NCI-H774 (cell line): ENCODE measurements at places on chromosomes 3 and 15.

DNA sequence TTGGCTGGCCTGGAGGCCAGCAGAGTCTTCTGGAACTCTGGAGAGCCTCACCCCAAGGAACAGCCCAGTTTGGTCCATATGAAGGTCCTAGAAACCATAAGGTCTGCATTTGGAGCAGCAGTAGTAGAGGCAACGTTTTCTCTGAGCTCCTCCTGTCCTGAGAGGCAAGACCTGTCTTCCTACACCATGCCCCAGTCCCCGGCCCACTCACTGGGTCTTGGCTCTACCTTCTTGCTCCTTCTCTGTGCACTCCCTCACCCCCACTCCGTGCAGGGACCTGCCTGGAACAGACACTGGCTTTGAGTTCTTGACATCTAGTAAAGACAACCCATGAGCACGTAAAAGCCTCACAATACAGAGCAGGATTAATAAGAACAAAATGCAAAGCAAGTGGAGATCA is 76.6 kb downstream of the CHRD start:
- no peak for DNase-seq

- DNase-seq, result no peak
These were observed 214.2 kb downstream of the GRM7 start for GRCh38 chr3:7075117-7075516.

- no peak for DNase-seq
These were observed 80.3 kb downstream of the PEX5L start for GRCh38 chr3:179956416-179956830.

- peak; percentile 20 for DNase-seq
These were observed 83.1 kb downstream of the DNAJB8 start for GRCh38 chr3:128383316-128384235.

DNA sequence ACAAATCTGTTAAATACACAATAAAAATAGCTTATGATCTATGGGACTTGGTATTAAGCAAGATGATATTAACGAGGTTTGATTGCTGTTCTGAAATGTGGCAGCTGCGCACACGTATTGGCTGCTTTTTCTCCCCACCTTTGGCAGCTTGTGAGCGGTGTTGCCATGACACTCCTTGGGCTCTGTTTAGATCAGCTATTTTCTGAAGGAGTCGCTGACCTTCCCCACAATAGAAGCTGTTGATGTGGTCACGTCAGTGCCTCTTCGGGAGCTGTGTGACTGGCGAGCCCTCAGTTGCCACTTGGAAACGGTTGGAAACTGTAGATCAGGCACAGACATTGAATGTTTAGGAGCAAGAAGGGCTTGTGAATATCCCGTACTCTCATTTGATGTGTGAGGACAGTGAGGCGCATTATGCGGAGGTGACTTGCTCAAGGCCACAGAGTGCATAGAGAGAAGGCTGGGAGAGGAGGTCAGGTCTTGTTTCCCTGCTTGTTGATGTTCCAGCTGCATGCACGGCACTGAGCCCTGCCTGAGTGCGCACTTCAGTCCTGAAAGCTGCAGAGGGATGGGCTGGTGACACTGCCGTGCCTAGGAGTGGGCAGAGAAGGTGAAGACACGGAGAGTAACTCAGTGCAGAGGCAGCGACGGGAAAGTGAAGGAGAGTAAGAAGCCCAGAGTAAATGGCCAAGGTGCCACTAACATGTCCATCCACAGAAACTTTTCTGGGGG is 198.4 kb downstream of the LPP start:
- DNase-seq, result no peak

GRCh38 chr3:71172951-71173350 is 410.6 kb downstream of the FOXP1 start:
- no peak for DNase-seq

- no peak for DNase-seq
These were observed 39.8 kb downstream of the ADAMTS17 start for GRCh38 chr15:100301910-100302431.

DNA sequence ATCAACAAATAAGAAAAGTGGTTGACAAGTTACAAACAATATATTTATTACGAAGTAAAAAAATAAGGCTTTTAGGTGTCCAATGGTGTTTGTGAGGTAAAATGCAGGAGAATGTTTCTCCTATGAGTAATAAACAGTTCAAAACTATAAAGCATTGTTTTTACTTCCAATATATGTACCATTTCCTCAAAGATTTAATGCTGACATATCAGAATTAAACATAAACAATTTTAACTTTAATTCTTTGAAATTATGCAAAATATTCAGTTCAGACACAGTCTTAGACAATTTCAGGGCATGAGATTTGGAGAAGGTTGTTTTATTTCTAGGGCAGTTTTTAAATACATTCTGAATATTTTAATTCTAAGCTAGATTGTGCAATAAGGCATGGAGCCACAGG is 602.5 kb upstream of the DPPA4 start:
- DNase-seq, result no peak

DNA sequence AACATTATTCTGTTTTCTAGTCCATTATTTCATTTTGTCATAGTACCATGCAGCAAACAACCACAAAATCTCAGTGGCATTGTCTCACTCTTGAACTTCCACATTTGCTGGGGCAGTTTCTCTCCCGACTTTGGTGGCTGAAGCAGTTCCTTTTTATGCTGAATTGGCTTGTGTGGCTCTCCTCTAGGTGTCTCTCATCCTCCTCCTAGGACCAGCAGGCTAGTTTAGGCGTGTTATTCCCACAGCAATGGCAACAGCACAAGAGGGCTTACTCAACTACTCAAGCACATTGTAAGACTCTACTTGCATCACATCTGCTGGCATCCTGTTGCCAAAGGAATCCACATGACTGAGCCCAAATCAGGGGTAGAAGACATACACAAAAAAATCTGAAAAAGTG is 201.8 kb upstream of the KCNH8 start:
- no peak for DNase-seq

DNA sequence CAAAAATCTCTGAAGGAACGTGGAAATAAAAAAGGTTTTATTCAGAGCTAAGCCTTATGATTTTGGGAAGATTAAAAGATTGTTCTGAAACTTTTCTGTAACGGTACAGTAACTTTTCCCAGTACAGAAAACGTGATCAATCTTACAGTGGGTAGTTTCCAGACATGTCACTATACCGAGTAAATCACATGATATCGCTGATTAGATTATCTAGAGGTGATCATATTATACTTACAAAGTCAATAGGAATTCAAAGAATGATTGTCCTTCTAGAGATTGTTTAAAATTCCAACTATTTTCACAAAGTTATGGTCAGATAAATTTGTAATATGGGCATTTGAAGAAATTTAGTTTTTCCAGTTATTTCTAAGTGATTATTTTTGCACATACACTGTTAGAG is 736.0 kb upstream of the GRM7 start:
- DNase-seq, result no peak

- no peak for DNase-seq
These were observed 696.3 kb downstream of the NR2F2 start for GRCh38 chr15:97026781-97027180.

DNA sequence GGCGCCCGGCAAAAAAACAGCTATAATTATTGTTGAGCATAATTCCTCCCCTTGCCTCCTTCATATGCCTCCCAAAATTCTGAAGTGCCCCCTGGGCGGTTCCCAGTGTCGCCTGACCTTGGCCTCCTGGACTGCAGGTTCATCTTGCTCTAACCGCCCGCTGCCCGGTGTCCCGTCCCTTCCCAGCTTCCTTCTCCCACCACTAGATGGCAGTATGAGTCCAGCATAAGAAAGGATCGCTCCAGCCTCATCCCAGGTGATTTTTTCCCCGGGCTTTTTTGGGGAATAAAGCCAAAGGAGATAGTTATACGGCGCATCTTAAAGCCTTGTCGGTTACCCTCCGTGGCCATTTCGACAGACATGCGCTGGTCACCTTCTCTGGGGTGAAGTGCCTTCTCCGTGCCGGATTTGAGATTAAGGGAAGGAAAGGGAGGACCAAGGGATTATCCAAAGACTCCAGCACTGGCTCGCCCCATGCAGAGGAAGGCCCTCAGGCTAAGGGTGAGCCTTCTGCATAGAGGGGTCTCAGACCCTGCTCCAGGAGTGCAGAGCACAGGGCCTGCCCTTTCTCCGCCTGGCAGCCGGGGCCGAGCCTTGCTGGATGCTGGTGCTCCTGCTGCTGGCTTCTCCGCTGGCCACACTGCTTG is 45.8 kb upstream of the TRA2B start:
- DNase-seq, result peak; percentile 70

GRCh38 chr3:114566162-114566755 is 272.4 kb downstream of the TIGIT start:
- DNase-seq, result no peak

- peak; percentile 42 for DNase-seq
These were observed 115.2 kb upstream of the KCNMB2 start for GRCh38 chr3:178421069-178421468.

DNA sequence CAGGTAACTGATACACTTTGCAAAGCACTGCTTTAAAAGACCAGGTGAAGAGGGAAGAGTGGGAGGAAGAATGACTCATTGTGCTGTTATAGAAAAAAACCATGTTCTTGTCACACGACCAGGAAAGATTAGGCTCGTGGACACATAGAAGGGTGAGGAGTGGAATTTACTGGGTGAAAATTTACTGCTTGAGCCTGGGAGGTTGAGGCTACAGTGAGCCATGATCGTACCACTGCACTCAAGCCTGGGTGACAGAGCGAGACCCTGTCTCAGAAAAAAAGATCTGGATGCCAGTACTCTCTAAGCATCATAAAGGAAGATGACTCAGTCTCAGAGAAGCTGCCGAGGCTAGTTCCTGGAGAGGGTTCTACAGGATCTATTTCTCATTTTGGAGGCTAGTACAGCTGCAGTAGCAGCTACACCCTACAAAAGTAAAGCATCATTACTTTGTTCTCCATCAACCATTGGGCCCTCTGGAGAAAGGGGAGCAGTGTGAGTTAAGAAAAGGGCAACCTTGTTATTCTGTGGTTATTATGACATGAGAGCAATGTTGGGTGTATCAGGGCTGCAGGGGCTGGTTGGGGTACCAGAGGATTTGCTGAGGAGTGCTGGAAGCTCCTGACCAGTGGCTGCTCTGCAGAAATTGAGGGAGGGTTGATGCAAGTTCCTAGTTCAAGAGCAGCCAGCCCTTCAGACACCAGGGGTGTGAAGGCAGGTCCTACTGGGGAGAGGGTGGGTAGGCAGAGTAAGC is 75.4 kb downstream of the CMTM8 start:
- no peak for DNase-seq

DNA sequence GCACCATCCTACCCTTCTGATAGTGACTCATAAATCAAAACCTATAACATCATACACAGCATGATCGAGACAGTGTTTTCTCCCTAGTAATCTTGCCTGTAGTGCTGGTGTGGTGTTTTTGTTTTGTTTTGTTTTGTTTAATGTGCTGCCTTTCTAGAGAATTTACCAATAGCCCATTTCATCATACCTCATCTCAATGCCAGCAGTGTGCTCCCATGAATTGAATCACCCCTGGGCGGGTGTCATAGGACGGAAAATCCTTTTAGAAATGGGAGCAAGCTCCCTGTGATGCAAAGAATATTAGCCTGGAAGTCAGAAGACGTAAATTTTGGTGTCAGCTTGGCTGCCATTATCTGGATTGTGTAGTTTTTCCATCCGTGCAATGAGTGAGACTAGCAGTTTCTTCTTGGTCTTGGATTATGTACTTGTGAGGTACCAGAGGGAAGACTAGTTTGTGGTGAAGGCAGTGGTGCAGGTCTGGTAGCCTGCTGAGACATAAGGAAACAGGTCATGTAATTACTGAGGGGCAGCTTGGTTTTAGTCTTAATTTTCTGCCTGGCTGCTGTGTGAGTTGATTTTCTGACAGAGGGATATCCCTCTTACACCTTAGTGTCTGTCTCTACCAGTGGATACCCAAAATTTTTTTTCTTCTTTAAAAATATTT is 29.9 kb downstream of the IGSF10 start:
- DNase-seq, result no peak

DNA sequence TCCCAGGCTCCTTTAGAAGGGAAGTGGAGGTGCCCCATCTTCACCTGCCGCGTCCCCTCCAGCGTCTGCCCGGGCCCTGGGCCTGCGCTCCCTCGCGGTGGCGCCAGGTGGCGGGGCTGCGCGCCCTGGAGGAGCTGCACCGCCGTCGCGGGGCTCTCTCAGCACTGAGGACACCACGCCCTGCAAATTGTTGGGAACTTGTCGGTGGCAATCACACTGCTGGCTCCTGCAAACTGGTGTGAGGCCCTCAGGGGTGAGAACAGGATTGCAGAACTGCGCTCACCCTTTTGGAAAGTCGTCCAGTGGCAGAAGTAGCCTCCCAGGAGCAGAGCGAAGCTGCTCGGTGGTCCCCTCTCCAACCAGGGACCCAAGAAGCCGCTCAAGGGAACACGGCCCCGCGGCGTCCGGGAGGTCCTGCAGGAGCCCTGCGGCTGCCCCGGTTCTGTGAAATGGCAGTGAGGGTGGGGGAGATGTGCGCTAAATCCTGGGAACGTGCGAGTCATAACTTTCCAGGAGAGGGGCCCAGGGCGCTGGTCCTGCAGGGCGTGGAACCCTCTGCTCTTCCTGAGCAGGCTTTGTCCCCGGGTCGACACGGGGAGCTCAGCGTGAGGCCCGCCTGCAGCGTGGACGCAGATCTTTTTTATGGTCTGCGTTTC is 995 bp upstream of the LRRK1 start:
- DNase-seq, result peak; percentile 58

DNA sequence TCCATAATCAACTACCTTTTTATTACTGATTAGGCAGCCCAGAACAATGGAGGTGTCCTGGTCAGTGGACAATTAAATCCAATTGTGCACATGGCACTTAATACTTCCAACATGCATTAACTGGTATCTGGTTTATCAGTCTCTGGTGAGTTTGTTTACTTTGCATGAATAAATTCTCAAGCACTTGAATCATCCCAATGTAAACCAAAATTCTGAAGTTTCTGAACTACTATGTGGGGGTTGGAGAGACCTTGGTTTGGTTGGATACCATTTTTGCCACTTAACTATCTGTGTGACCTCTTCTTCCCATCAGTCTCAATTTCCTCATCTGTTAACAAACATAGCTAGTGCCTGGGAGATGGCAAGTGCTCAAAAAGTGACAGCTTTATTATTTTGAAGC is 70.5 kb upstream of the MAP4 start:
- no peak for DNase-seq

DNA sequence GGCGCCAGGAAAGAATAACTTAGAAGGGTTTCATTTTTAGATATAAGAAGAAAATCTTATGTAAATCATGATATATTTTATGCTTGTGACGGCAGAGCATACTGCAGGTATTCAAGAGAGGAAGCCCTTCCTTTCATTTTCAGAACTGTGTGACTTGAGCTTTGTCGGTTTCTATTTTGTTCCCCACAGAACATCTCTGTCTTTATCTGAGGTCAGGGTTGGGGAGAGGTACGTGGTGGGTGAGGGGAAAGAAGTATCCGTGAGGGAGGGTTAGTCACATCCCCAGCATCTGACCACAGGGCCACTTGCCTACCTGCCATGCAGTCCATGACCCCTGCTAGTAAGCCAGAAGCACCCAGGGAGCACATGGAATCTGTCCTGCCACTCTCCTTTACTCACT is 126.5 kb downstream of the DGKG start:
- no peak for DNase-seq

DNA sequence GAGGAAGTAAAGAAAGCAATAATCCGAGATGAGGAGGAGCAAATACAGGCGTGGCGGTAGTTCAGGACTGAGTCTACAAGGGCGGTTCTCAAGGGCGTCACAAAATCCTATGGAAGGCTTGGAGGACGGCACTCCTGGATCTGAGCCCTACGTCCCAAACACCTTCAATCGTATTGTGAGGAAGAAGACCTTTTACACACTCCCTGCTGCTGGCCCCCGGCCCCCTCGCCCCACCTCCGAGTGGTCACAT is 747 bp downstream of the PLD1 start:
- no peak for DNase-seq

- no peak for DNase-seq
These were observed 36.7 kb downstream of the IGF1R start for GRCh38 chr15:98684995-98685525.

GRCh38 chr3:64832098-64832497 is 144.3 kb upstream of the ADAMTS9 start:
- DNase-seq, result no peak
